Activated T-cell treated with anti-CD3 and anti-CD28 coated beads, Interleukin-2, amount 50 U/mL, for 72 hours (primary cell): ENCODE measurements at places on chromosomes 1 and 21.

GRCh38 chr1:8660411-8660828, 157.0 kb downstream of the RERE start:
- no peak for DNase-seq

DNA sequence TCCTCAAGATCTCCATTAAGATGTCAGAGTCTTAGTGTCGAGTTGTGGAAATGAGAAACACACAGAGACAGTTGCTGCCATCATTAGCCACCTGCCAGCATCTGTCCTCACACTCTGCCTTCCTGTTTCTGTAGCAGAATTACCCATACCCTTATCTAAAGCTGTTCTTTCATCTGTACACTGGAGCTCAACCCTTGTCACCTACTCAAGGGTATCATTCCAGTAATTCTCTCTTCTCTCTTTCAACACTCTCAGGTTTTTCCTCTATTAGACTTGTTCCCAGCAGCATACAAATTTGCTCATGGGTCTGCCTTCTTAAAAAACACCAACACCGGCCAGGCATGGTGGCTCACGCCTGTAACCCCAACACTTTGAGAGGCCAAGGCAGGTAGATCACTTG, 27.4 kb upstream of the RNF2 start:
- no peak for DNase-seq

DNA sequence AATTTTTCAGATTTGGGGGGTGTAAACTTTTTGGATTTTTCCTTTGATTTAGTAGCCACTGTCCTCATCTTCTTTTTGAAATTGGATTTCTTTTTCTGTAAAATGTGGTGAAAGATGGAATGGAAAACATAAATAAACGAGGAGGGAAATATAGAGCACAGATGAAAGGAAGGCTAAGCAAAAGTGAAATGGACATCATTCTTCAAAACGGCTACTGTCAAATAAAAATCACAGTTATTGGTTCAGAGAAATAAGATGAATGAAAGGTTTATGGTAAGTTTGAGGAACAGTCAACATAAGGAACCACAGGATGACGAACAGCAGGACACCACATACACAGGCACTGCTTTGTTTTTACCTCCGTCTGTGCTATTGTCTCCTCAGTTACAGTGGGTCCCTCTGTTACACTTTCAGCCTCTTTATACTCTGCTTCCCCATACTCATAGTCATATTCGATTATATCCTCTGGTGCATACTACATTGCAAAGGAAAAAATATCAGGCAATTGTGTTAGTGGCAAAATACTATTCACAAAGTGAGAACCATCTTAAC, 82.4 kb downstream of the COL11A1 start:
- DNase-seq: no peak

DNA sequence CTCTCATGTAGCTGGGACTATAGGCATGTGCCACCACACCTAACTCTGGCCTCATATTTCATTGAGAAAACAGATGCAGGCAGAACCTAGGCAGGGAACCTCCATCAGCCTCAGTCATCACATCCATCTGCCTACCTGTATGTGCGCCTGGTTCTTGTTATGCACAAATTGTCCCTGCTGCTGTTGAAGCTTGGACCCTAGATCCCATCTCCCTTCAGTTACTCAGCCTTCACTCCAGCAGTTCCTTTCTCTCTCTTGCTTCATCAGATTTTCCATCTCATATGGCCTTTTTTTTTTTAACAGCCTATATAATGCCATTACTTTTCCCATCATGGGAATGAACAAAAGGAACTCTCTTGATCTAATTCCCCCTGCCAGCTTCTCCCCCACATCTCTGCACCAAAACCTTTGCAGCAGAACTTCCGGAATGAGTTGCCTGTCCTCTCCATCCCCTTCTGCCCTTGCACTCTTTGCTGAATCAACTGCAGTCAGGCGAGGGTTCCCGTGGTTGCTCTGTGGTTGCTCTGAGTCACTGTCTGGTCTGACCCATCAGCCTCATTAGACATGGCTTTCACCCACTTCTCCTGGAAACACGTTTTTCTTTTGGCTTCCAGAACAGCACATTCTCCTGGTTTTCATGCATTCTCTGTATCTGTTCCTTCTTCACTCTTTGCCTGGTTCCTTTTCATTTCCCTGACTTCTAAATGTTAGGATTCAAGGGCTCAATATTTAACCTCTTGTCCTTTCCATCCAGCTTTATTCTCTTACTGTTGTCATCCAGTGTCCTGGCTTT, 41.5 kb downstream of the UBE4B start:
- peak; percentile 77 for DNase-seq

DNA sequence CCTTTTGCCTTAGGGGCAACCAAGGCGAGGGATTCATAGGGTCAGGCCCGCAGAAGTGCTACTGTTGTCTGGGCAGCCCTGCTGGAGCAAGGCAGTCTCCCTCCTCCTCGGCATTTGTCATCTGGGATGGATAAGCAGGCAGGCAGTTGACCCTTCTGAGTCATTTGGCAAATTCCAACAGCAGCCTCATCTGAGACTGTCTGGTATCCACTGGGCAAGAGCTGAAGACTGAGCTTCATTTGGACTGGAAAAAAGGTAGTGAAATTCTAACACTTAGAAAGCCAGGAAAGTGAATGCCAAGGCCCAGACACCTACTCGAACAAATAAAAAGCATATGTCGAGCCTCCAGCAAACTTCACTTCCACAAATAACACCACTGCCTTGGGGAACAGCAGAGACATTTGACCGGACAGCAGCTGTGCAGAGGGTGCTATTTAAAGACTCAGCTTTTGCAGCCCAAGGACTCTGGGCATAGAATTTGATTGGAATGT, 4.0 kb upstream of the ZBTB40 start:
- no peak for DNase-seq
